ENCODE measurements at places on chromosomes 3 and 15. TPM values are rescaled to one million over a fixed set of nuclear protein-coding genes. Genes with fewer than 3 reads are reported as not detected.

The SLC15A2 gene
- total RNA-seq, result under 0.01 TPM

The GRK7 gene
- not detected for total RNA-seq

The ANKRD63 gene
- total RNA-seq, result not detected

The TAMM41 gene
- 3.5 TPM for total RNA-seq

The CYP8B1 gene
- not detected for total RNA-seq

The PLIN1 gene
- total RNA-seq, result not detected

The FEZF2 gene
- total RNA-seq, result not detected

The SOX2 gene
- not detected for total RNA-seq

The GOLGA6L10 gene
- 1.1 TPM for total RNA-seq

The OR5K2 gene
- not detected for total RNA-seq

The TRPM1 gene
- total RNA-seq, result not detected

The SSUH2 gene
- not detected for total RNA-seq

The ITIH4 gene
- total RNA-seq, result 1.7 TPM

The OR5AC2 gene
- total RNA-seq, result not detected

The DGKG gene
- total RNA-seq, result 2.5 TPM

Measured in bronchial smooth muscle cell (primary cell).